ENCODE measurements at places on chromosomes 16 and 17.

DNA sequence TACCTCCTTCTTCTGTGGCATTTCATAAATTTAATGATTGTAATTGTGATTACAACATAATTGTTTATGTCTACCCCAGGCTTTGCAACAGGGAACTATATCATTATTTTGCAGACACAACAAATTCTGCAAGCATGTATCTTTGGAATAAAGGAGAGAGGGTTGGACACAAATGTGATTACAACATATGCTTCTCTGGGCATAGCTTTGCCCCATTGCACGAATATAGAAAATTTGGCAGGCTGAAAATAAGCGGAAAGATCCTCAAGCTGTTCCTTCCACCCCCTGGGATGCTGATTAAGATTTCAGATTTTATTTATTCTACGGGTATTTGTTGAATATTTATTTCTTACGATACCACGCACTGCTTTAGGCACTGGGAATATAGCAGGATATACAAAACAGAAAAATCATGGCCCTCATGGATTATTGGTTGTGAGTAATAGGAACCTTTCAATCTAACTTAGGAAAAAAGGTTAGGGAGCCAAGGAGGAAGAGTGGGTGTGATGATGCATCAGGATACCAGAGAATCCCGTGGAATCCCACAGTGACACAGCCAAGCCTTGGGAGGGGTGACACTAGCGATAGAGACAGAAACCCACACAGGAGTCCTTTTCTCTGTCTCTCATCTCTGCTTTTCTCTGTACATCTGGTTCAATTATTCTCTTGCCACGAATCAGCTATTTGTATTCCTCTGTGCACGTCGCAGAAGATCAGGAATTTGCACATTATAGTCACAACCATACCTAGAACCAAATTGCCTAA, 520.7 kb downstream of the MAF start:
- no peak for DNase-seq

- DNase-seq, result no peak
Measured at GRCh38 chr16:72125635-72126428, 32.2 kb downstream of the DHX38 start.

DNA sequence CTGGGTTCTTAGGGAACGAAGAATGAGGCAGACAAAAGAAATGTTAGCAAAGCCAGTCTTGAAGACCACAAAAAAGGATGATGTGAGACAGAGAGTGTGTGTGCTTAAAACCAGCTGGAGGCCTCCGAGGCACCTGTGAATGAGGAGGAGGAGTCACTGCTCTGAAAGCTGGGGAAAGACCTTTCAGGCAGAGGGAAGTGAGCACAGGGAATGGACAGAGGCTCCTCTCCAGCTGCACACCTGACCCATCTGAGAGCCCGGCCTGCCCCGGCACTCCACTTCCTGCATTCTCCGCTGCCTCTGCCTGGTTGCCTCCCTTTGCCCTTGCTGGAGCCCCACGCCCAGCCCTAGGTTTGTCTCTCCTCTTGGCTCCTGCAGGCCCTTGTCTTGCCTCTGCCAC, 55.2 kb upstream of the SREBF1 start:
- DNase-seq, result no peak

DNA sequence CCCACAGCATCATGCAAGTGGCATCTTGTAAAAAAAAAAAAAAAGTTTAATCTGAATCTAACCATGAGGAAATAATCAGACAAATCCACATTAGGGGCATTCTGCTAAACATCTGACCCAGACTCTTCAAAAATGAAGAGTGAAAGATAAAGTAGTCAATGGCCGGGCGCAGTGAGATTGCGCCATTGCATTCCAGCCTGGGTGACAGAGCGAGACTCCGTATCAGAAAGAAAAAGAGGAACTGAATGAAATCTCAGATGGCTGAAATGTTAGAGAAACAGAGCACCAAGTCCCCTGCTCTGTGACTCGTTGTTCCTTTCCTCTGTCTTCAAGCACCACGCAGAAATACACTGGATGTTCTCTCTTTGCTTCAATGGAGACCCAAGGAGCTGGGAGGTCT, 12.7 kb upstream of the RNF135 start:
- DNase-seq, result no peak

GRCh38 chr17:31497994-31498826, 106.7 kb downstream of the RAB11FIP4 start:
- no peak for DNase-seq

GRCh38 chr16:75660726-75661302, 13.2 kb downstream of the TERF2IP start:
- no peak for DNase-seq

GRCh38 chr16:1019231-1020090, 37.9 kb downstream of the SOX8 start:
- peak; percentile 85 for DNase-seq

- no peak for DNase-seq
Measured at GRCh38 chr16:10138881-10139280, 43.3 kb downstream of the GRIN2A start.

GRCh38 chr17:19724501-19725420, 8.4 kb upstream of the SLC47A2 start:
- no peak for DNase-seq

DNA sequence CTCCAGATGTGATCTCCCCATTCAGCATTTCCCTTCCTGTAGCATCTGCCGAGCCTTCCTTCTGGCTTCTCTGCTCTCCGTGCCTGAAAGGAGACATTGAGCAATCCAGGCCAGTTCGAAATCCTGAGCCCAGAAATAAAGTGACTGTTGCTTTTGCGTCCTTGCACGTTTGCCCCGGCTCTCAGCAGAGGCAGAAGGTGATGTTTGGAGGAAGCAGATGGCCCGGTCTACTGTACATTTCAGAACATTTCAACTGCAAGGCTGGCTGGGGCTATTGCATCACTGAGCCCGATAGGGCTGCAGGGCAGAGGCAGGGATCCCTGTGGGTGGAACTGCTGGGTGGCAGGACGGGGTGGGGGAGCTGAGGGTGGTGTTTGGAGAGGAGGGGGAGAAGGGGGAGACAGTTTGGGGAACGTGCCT, 29.4 kb downstream of the IRF8 start:
- no peak for DNase-seq

Measured in SK-N-SH (cell line).